ENCODE measurements at places on chromosomes 5 and 9.
A peak's percentile ranks its signal among the peaks of the same experiment; 100 is the strongest.

GRCh38 chr5:157658893-157659292 is 6.7 kb upstream of the SOX30 start:
- DNase-seq: no peak

GRCh38 chr5:74261866-74262265 is 378.7 kb downstream of the ENC1 start:
- no peak for DNase-seq

DNA sequence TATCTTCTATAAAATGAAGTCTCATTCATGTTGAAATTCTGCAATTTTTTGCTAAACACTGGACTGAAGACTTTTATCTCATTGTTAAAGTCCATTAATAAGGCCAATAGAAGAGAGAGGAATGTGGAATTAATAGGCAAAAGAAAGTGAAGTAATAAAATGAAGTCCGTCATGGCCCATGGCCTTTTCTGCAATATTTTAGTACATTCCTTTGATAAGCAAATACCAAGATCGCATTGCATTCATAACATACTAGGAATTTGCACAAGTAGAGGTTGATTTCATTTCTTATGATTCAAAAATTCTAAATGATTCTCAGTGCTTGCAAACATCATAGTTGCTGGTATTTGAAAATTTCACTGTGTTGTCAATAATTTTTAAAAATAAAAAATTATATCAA is 664.0 kb downstream of the NR2F1-AS1 start:
- no peak for DNase-seq

GRCh38 chr9:94081864-94082463 is 2.3 kb upstream of the PTPDC1 start:
- no peak for DNase-seq

GRCh38 chr5:43396762-43397304 is 15.4 kb downstream of the CCL28 start:
- peak; percentile 6 for DNase-seq

DNA sequence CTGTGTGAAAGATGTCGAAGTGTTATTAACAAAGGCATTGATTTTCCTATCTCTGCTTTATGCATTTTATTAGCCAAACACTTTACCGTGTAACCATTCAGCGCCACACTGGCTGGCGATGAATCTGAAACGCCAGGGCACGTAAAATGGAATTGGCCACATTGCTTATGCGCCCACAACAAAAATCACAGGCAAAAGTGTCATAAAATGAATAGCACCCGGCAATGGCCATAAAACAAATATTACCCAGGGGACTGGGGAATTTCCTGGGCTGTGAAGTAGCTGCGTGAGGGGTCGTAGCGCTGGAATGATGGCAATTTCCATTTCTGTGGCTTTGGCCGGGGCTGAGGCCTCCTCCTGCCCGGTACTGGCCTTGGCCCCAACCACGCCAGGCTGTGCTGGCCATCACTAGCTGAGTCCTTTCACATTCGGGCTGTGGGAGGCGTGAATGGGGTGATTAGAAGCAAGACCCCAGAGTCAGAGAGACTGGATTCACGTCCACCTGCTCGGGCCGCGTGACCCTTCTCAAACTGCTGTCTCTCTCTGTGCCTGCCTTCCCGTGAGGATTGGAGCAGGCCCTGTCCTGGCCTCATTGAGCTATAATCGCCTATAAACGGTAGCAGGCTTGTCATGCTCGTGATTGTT is 254.5 kb downstream of the PBX3 start:
- no peak for DNase-seq

DNA sequence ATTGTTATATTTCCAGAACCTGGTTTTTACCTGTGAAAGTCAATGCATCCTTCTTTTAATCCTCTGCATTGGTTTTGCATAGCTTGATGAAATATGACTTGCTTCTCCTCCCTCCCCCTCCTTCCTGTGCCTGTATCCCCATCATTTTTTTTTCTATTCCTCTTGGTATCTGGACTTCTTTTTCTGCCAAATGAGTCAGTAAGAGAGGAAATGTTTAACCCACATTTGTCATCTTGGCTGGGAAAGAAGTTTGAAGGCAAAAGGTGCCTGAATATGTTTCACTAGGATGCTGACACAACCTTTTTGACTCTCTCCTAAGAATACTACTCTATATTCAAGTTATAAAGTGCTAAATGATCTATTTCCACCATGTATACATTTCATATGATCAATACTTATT is 35.5 kb upstream of the CDKN2B start:
- peak; percentile 87 for DNase-seq

DNA sequence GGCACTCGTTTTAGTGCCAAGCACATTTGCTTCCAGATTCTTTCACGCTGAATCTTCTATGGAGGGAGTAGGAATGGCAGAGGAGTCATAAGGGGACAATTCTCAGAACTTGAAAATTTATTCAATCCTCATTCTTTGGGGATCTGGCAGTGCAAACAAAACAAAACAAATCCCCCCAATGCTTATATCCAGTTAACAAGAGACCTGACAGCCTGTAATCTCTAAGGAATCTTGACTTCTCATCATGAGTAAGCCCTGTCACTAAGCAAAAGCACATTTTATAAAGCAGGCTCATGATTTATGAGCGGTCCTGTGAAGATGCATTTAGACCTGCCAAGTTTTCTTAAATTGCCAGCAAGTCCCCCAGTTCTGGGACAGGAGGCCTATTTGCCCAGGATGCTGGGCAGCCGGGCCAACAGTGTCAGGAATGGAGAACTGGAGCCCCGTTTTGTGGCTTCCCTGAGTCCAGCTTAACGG is 513.9 kb downstream of the CTNND2 start:
- DNase-seq: peak; percentile 3

DNA sequence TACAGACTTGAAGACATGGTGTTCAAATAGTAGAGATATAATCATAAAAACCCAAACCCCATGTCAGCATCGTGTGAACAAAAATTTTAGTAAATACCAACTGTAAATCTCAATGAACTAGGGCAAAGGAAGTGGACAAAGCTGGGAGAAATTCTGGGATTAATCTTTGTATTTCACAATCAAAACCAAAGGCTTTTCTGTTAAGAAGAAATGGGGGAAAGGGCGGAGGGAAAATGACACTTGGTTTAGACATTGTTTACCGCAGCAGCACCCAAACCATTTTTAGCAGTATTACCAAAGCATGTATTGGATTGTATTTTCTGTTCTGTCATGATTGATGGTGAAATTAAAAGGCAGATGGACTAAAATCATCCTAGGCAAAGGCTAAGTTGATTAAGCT is 134.2 kb upstream of the PRSS3 start:
- DNase-seq: no peak

DNA sequence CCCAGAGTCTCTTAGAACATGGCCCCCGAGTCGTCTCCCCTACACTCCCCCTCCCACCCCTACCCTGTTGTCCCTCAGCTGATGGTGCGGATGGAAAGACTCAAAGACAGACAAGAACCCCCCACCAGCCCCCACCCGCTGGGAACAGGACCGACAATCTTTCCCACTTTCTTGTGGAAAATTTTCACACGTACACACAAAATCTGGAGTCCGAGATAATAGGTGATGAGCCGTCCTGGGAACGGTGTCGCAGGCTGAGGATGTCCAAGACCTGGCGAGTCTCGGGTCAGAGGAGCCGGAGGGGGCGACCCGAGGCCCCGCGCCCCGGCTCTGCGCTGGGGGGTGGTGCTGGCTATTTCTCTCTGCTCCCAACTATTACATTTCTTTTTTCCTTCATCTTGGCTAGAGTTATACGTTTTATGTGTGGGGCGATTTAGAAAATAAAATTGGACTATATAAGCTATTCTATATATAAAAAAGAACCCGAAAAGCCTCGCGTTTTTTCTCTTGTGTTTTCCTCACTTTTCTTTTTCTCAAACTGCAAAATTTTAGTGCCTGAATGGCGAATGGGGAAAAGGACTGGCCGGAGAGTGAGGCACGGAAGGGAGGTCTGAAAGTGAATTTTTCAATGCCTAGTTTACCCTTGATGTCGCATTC is 188.8 kb downstream of the MEF2C start:
- DNase-seq: no peak

DNA sequence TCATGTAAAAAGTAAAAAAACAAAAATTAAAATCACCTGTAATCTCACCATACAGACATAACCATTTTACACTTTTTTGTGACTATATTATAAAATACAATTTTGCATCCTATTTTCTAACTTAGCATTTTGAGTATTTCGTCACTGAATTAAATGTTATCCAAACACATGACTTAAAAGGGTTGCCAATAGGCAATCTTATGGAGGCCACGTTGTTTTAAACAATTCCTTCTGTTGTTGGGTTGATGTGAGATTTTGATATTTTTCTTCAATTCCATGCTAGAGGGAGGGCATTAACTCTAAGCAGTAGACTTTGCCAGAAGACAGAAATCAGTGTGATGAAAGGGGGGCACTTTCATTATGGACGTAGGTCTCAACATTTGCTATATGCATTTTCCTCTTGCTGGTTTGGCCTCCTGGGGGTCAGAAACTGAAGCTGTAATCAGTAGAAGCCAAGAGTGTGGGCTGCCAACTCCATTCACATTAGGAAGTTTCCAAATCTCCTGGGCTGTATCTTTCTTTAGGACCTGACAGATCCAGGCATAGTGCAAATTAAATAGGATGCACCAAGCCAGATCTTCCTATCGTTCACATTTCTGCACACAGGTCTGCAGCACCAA is 614.2 kb upstream of the CLINT1 start:
- DNase-seq: no peak

GRCh38 chr9:14585730-14586473 is 107.3 kb downstream of the ZDHHC21 start:
- no peak for DNase-seq

DNA sequence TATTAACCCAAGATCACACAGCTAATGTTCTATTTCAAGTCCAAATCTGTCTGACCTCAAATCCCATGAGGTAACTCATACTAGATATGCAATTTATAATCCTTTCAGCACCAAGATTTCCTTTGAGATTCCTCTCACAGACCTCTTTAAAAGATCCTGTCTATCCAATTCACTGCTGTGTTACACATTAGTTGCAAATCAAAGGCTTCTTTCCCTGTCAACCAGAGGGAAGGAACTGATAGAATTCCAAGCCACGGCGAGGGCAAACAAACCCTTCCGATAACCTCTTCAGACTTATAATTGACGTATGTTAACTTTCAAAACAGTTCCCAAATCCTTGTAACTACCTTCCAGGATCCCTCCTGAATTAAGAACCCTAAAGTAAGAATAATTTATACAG is 168.9 kb downstream of the DRD1 start:
- no peak for DNase-seq

DNA sequence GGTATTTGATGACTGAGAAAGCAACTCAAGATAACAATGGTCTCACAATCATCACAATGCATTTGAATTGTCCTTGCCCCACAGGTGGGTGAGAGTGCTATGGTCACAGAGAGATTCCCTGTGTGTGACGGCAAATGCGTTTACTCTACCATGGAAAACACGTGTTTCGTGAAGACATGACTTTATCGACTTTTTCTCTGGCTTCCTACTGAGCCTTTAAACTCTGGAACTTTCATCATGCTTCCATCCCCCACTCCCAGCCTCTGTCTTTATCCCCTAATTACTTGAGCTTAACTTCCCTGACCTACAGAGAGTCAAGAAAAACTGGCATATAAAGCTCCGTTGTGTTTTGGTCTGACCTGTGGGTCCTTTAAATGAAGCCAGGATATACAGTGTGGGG is 414.1 kb upstream of the CLINT1 start:
- no peak for DNase-seq

DNA sequence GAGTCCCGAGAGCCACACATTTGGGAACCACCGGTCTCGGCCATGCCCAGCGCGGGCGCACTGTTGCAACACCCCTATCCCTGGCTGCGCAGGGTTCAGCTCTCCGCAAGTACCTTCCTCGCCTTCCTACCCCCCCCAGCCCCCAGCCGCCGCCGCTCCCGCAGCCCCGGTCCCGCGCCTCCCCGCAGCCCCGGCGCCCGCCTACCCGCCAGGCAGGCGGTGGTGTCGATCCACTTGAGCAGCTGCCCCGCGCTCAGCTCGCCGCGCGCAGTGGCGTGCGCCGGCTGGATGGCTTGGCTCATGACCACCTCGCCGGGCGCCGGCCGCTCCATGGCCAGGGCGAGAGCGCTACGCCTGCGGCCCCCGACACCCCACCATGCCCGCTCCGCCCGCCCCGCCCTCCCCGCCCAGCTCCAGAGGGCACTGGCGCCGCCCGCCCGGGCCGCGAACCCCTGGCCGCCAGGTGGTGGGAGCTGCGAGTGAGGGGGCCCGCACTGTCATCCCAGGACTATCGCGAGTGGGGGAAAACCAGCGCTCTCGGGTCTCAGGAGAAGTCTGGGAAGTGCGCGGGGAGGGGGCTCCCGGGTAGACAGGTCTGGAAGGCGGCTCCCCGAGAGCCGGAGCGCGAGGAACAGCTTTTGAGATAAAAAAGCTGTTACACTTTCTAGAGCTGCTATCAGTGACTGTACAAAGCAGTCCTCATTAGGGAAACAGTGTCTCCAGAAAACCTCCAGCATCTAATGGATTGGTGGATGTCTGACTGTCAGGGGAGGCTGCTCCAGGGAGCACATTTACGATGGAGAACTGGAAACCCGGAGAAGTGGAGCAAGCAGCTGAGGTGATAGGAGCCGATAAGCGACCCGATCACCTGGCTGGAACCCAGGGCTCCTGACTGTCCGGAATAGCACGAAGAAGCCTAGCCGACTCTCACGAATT is at the start of gene ACOT12:
Gene ACOT12 (minus strand): TSS at position 352 of the 936 bp plus-strand sequence. CDS start 20 bp downstream, at position 332.
- DNase-seq: no peak

GRCh38 chr5:180467989-180468731 is 26.0 kb upstream of the CNOT6 start:
- DNase-seq: no peak

- DNase-seq: no peak
Measured at GRCh38 chr9:82164159-82164558, 175.6 kb downstream of the SPATA31D1 start.

GRCh38 chr5:32828492-32828891 is 117.4 kb downstream of the NPR3 start:
- no peak for DNase-seq

- no peak for DNase-seq
Measured at GRCh38 chr5:96114736-96115135, 153.1 kb upstream of the ELL2 start.
